ENCODE measurements at places on chromosomes 16 and 17. TPM values are rescaled to one million over a fixed set of nuclear protein-coding genes. Genes with fewer than 3 reads are reported as not detected.

- no peaks in the 10 kb centered on the region for H3K4me1 ChIP-seq
- no peak overlapping the region for H3K4me3 ChIP-seq
- DNase-seq, result no peak
- no peaks in the 10 kb centered on the region for H3K36me3 ChIP-seq
Observed at GRCh38 chr16:65769055-65769465, 597.4 kb upstream of the CDH5 start.

DNA sequence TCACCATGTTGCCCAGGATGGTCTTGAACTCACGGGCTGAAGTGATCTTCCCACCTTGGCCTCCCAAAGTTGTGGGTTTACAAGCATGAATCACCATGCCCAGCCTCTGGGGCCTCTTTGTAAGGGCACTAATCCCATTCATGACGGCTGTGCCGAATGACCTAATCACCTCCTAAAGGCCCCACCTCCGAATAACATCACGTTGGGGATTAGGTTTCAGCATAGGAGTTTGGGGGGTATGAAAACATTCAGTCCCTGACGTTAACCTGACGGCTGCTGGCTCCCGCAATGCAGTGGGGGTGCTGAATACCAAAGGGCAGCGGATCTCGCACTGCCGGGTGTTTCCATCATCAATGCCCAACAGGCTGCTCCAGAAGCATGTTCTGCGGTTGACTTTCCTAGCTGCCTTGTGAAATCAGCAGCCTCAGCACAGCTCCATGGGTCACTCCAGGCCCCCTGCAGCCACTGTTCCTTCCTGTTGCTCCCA lies 120.8 kb upstream of the SEC14L1 start:
- no peak overlapping the region for H3K27ac ChIP-seq
- no peaks in the 10 kb centered on the region for H3K27me3 ChIP-seq
- no peak for DNase-seq
- H3K36me3 ChIP-seq, result no peaks in the 10 kb centered on the region
- no peak overlapping the region for H3K4me3 ChIP-seq

AMZ2 gene
- 69.1 TPM for total RNA-seq

DNA sequence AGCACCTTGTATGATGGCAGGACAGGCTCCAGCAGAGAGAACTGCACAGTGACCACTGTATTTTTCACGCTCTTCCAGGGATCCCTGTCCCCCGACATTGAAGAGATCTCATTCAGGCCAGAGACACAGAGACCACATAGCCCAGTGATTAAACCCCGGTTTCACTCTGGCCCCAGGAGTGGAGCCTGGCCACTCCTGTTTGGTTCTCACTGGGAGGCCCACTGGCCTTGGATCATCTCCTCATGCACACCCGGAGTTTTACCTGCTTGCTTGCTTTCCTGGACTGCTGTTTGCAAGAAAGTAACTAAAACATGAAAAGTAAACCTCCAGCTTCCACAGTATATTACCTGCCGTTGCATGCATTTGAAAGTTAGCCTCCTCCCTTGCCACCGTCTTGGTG lies 13.2 kb upstream of the CLEC18C start:
- H3K27ac ChIP-seq, result no peak overlapping the region
- H3K4me3 ChIP-seq, result no peak overlapping the region
- H3K4me1 ChIP-seq, result no peaks in the 10 kb centered on the region
- no peaks in the 10 kb centered on the region for H3K27me3 ChIP-seq
- H3K36me3 ChIP-seq, result peaks cover 77% of the 10 kb centered on the region

GRCh38 chr17:77662833-77663232 lies 295.7 kb upstream of the TNRC6C start:
- H3K27me3 ChIP-seq, result no peaks in the 10 kb centered on the region
- no peaks in the 10 kb centered on the region for H3K36me3 ChIP-seq
- H3K4me1 ChIP-seq, result peaks cover 10% of the 10 kb centered on the region
- no peak overlapping the region for H3K4me3 ChIP-seq
- no peak overlapping the region for H3K27ac ChIP-seq
- no peak for DNase-seq

DNA sequence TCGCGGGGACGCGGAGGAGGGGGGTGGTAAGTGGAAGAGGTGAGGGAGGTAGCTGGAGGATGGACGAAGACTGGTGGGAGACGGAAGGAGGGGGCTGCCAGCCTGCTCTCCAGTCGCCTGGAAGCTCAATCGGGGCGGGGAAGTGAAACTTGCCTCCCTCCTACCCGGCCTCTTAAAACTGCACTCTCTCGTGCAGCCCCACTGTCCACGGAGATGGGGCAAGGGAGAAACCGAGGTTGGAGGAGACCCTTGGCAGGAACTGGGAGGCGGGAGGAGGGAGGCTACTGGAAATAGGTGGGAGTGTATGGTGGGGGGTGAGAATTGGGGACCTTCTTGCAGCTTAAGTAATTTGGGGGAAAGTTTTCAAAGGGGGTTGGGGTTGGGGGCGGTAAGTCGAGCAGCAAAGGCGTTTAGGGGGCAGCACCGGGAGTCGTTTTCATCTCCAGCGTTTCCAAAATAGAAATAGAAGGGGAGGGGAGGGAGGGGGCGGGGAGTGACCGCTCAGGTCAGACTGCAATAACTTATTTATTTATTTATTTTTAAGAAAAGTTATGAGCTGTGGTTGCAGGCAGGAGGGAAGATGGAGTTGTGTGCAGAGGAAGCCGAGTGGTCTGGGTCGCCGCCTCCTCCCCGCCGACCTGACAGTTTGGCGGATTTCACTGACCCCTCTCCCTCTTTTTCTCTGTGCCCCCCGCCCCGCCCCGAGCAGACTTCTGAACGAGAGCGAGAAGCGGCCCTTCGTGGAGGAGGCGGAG lies 1.4 kb downstream of the SOX9 start:
- H3K36me3 ChIP-seq, result peaks cover 9% of the 10 kb centered on the region
- DNase-seq, result no peak
- peaks cover 9% of the 10 kb centered on the region for H3K27me3 ChIP-seq
- H3K4me3 ChIP-seq, result peak overlapping the region; percentile 55

DNA sequence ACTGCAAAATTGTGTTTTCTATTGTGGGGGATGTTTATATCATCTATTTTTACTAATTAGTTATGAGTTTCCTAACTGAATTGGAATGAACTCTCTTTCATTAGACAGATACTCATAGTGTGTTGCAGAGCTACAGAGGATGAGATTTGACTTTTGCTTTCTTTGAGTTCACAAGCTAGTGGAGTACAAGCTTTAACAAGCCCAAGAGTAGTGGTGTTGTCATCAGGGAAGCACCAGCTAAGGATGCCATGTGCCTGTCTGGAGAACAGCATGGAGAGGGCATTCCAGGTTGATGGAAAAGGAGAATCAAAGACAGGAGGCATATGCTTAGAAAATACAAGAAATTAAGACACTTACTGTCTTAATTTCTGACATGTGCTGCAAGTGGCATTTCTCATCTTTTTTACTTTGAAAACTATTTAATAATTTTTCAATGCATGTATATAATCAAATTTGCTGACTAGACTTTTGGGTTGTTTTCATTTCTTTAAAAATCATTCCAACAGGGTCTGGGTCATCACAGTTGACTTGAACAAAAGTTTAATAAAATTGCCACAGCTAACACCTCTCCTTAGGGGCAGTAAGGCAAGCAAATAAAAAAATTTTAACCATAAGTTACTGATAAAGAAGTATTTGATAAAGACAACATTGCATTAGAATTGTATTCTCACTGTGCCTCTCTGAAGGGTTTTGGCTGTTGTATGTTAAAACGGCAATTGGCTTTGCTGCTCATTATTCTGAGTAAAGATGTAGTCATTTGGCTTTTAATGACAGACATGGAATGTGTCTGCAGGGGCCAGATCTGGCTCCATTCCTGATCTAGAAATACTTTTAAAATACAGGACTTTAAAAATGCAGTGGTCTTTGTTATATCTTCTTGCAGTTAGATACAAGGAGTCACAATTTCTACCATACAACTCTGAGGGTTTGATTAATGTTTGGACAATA lies 323.7 kb upstream of the CDH11 start:
- no peaks in the 10 kb centered on the region for H3K27me3 ChIP-seq
- DNase-seq, result peak; percentile 24
- H3K4me1 ChIP-seq, result no peaks in the 10 kb centered on the region
- H3K27ac ChIP-seq, result no peak overlapping the region
- H3K36me3 ChIP-seq, result no peaks in the 10 kb centered on the region

CDRT15 gene
- not detected for total RNA-seq

KLHL10 gene
- total RNA-seq, result 3.0 TPM

DNA sequence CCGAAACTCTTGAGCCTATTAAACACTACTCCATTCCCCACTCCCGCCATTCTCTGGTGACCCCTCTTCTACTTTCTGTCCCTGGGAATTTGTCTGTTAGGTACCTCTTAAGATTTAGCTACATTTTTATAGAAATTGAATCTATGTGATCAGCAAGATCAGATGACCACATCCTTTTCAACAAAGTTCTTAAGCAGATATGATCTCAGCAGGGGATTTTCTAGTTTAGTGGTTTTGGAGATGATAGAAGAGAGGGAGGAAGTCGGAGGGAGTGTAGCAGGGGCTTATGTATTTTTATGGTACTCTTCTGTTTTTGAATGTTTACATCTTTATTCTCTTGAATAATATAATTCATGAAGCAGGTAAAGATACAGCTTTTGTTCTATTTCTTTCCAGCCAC lies 40.8 kb downstream of the RPA1 start:
- H3K4me3 ChIP-seq, result no peak overlapping the region
- H3K27me3 ChIP-seq, result no peaks in the 10 kb centered on the region
- no peaks in the 10 kb centered on the region for H3K4me1 ChIP-seq
- H3K27ac ChIP-seq, result no peak overlapping the region

NPIPA5 gene
- total RNA-seq, result 23.0 TPM

DNA sequence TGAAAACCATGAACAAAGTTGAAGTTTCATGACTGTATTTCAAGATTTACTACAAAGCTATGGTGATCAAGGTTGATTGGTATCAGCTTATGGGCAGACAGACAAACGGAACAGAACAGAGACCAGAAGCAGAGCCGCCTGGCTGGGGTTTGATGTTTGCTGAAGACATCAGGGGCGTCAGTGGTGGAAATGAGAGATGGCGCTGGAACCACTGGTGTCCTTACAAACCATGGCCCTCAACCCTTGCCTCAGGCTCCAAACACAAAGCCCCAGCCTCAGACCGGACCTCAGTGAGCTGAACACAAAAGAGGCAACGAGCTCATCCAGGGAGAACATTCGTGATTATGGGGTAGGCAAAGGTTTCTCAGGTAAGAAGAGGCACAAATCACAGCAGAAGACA lies 113.0 kb upstream of the METRNL start:
- no peak overlapping the region for H3K4me3 ChIP-seq
- H3K36me3 ChIP-seq, result no peaks in the 10 kb centered on the region
- H3K27ac ChIP-seq, result no peak overlapping the region
- peaks cover 12% of the 10 kb centered on the region for H3K4me1 ChIP-seq
- no peak for DNase-seq
- H3K27me3 ChIP-seq, result no peaks in the 10 kb centered on the region

TNP2 gene
- not detected for total RNA-seq

- no peak for DNase-seq
- H3K27ac ChIP-seq, result peak overlapping the region; percentile 83
- H3K4me1 ChIP-seq, result peaks cover 54% of the 10 kb centered on the region
Observed at GRCh38 chr17:64326420-64327054, 63.5 kb upstream of the TEX2 start.

GRCh38 chr17:2048805-2049204 lies 6.1 kb upstream of the HIC1 start:
- H3K27ac ChIP-seq, result peak overlapping the region; percentile 68
- no peaks in the 10 kb centered on the region for H3K27me3 ChIP-seq
- H3K4me1 ChIP-seq, result peaks cover 43% of the 10 kb centered on the region
- no peak for DNase-seq

- no peak for DNase-seq
- peaks cover 10% of the 10 kb centered on the region for H3K27me3 ChIP-seq
- no peak overlapping the region for H3K4me3 ChIP-seq
- H3K4me1 ChIP-seq, result peaks cover 11% of the 10 kb centered on the region
- no peak overlapping the region for H3K27ac ChIP-seq
Observed at GRCh38 chr17:57747221-57748017, 2.3 kb upstream of the CCDC182 start.

ERAL1 gene
- 28.0 TPM for total RNA-seq

- H3K27me3 ChIP-seq, result no peaks in the 10 kb centered on the region
- H3K36me3 ChIP-seq, result no peaks in the 10 kb centered on the region
- H3K27ac ChIP-seq, result no peak overlapping the region
- H3K4me1 ChIP-seq, result no peaks in the 10 kb centered on the region
- DNase-seq, result no peak
Observed at GRCh38 chr16:24010440-24011089, 174.8 kb downstream of the PRKCB start.

DNA sequence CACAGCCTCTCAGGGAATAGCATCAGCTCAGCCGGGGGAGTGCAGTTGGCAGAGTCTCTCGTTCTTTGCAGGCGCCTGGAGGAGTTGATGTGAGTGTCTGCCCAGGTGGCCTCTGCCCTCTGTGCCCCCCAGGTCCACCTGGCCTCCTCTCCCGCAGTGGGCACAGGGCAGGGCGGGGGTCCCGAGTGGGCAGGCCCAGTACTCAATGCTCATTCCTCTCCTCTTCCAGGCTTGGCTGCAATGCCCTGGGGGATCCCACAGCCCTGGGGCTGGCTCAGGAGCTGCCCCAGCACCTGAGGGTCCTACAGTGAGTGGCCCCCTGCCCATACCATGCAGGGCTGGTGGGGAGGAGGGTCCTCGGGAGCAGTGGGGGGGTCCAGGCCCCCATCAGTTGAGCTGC lies 14.7 kb upstream of the CPNE2 start:
- DNase-seq, result no peak
- no peak overlapping the region for H3K4me3 ChIP-seq
- H3K36me3 ChIP-seq, result no peaks in the 10 kb centered on the region
- H3K27me3 ChIP-seq, result no peaks in the 10 kb centered on the region

- no peaks in the 10 kb centered on the region for H3K36me3 ChIP-seq
- no peaks in the 10 kb centered on the region for H3K27me3 ChIP-seq
- DNase-seq, result no peak
- no peak overlapping the region for H3K27ac ChIP-seq
- H3K4me3 ChIP-seq, result no peak overlapping the region
Observed at GRCh38 chr16:72536723-72537435, 364.9 kb upstream of the PMFBP1 start.

DNAAF8 gene
- total RNA-seq, result 1.7 TPM

DNA sequence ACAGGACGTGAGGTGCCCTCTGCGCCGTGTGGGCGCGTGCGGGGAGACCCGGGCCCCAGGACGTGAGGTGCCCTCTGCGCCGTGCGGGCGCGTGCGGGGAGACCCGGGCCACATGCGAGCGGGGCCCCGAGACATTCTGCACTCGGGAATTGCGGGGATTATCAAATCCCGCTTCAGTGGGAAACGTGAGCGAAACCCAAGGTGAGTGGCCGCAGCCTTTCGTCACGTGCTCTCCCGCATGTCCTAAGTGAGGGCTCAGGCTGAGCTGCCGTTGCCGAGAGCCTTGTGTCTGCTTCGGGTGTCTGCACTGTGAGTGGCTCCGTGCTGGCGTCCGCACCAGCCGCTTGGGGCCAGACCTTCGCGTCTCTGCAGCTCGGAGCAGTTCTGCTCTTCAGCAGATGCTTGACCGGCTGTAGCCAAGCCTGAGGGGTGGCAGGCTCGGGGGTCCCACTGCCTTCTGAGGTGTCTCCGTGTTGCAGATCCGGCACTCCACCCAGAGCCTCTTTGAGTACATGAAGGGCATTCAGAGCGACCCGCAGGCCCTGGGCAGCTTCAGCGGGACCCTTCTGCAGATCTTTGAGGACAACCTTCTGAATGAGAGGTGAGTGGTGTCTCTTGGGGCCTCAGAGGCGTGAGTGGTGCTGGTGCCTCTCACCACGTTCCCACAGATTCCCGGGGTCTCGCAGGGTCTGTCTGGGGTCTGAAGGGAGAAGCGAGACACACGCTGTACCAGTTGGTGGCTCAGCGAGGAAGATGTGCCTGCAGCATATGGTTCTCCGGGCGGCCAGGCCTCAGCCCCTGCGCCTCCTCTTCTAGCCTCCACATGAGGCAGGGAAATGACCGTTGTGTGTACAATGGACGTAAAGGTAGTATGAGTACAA lies 90.5 kb upstream of the ZNF750 start:
- no peak for DNase-seq
- no peak overlapping the region for H3K4me3 ChIP-seq
- H3K36me3 ChIP-seq, result peaks cover 51% of the 10 kb centered on the region
- H3K27me3 ChIP-seq, result no peaks in the 10 kb centered on the region
- H3K4me1 ChIP-seq, result no peaks in the 10 kb centered on the region

SLFN12L gene
- 1.5 TPM for total RNA-seq
